Activated T-helper 9 cell treated with anti-CD3 and anti-CD28 coated beads, Interleukin-2, amount 50 U/mL, for 16 hours (primary cell): ENCODE measurements at places on chromosomes 7 and 10.

DNA sequence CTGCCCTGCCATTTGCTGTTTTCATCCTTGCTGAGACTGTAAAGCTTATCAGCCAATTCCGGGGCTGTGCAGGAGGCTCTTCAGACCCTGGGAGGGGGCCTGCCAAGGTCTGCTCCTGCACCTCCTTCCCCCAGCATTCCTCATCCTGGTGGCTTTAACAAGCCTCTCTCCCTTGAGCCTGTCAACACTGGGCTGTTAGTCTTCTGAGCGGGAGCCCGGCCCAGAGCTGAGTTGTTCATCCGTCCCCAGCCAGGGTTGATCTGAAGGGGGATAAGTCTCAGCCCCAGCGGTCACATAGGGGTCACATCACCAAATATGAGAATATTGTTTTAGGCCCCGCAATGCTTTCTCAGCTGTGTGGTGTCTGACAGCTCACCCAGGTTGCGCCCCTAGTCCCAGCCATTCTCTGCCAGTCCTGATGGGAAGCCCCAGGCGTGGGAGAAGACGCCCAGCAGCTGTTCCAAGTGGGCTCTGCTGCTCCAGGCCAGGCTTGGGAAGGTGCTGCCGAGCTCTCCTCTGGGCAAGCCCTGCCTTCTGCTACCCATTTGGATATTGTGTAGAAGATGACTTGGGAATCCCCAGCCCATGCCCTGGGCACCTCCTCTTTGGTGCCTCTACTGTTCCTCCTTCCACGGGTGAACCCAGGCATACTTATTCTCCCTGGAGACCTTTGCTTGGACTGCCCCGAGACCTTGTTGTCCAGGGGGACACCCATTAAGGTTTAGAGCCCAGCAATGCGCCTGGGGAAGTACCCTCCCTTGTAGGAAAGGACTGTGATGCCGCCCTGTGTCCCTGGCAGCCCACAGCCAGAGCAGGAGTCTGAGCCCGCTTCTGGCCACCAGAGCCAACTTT is 23.5 kb upstream of the TRIM8 start:
- DNase-seq: no peak

GRCh38 chr10:13743101-13743693 is 156.4 kb downstream of the PRPF18 start:
- no peak for DNase-seq

DNA sequence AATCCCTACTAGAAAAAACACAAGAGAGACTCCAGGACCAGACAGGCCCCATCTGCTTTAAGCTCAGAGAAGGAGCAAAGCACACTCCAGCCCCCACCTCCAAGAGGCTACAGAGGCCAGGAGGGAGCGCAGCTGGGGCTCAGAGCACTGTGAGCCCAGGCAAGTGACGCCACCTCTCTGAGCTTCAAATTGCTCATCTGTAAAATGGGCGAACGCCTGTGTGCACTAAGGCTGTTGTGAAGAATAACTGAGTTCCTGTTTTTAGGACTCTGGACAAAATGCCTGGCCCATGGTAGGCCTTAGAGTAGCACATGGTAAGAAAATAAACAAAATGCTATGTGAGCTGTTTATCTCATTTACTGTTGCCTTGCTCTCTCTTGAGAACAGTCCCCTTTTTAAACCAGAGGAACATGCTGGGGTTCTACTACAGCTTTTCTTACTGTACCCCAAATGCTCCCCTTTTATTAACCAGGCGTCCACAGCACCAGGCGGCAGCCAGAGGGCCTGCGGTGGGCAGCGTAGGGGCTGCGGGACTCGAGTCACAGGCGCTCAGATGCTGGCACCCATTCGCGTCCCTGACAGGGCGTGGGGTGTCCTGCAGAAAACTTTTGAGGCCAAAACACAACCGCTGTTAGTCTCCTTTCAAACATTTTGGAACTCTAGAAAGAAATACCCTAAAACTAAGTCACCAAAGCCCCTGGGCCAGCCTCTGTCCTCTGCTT is 103.8 kb downstream of the TAX1BP1 start:
- DNase-seq: no peak

DNA sequence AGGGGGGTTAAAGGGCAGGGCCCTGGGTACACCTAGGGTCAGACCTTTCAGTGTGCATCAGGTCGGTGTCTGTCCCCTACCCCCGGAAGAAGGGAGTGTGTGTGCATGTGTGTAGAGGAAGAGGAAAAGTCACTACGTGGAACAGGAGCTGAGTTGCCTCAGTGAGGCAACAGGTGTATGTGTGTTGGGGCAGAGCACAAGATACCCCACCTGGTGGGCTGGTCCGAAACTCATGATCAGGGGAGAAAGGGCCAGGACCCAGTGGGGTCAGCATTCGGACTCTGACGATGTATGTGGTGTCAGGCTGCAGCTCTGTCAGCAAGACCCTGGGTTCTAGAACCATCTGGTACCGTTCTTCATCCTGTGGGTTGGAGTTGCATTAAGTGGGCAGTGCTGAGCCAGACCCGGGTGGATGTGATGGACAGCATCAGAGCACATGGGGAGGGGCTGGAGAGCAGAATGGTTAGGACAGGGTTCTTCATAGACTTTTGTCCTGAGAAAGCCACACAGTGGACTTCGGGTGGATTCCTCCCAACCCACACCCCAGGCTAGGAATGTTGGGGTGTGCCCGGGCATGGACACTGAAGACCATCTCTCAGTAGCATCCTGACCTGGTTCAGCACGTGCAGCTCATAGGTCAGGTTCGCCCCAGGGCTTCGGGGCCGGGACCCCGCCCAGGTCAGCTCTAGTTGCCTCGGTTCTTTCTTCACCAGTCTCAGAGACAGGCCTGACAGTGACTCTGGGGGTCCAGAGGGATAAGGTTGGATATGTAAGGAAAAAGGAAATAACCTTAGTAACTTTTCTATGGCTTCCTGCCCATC is 10.7 kb downstream of the EPHA1 start:
- DNase-seq: no peak

DNA sequence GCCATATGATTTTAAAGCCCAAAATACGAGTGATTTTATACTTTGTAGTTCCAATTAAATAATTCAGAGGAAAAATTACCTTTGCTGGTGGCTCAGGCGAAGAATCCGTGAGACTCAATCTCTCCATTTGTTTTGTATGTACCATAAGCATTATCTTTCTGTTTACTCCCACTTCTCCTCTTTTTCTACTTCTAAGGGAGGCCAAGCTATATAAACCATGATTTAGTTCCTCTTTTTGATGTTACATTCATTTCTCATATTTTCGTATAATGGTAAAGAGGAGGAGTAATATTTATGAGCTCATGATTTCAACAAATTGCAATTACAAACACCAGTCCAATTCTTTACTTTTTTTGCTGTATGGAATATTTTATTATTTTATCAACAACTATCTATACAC is 50.6 kb upstream of the TES start:
- no peak for DNase-seq

DNA sequence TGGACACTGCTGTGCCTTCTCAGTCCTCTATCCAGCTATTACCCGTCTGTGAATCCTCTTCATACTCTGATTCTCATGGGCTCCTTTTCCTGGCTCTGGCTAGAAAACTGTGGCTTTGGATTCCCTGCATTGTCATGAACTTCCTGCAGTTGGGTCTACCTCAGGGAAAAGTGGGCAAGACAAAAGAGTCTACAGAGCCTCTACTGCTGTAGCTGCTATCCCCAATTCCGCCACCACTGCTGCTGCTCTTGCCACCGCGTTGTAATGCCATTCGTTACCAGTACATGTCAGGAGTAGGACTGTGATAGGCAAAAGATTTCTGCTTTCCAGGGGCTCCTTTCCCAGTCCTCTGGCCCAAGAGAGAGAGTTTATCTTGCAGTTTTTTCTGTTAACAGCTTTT is 23.9 kb upstream of the PPP1R17 start:
- DNase-seq: no peak

DNA sequence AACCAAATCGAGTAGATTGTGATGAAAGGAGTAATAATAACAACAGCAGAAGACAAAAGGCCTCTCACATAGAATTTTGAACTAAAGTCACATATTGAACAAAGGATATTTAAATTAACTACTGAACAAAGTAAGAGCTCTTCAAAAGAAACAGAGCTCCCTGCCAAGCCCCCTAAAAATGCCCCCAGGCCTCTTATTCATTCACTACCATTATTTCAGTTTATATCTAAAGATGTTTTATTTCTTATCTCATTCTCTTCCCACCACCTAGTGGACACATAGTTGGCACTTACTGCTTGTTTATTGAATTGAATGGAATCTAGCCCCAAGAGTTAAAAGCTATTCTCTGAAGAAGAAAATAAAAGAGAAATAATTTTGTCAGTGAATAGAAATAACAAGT is 37.4 kb downstream of the VCL start:
- no peak for DNase-seq

DNA sequence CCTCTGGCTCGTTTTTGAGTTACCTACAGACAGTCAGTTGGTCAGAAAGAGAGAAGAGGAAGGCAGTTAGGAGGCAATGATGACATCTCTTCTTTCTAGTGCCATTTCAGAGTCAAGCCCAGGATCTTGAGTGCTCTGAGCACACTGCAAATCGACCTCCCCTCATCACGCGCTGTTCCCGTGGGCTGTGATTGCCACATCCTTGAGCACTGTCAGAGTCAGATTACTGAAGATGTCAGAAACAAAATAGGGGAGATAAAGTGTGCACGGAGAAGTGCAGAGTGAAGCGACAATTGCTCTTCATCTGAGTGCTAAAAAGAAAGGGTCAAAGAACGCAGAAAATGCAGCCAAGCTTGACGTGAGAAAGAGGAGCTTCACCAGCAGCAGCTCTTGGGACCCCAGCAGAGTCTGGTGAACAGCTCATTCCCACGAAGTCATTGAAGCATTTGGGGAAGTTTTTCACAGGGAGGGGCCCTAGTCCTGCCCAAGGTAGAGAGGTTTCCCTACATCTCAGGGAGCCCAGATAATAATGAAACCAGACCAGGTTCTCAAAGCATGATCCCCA is 661.7 kb upstream of the AUTS2 start:
- no peak for DNase-seq

DNA sequence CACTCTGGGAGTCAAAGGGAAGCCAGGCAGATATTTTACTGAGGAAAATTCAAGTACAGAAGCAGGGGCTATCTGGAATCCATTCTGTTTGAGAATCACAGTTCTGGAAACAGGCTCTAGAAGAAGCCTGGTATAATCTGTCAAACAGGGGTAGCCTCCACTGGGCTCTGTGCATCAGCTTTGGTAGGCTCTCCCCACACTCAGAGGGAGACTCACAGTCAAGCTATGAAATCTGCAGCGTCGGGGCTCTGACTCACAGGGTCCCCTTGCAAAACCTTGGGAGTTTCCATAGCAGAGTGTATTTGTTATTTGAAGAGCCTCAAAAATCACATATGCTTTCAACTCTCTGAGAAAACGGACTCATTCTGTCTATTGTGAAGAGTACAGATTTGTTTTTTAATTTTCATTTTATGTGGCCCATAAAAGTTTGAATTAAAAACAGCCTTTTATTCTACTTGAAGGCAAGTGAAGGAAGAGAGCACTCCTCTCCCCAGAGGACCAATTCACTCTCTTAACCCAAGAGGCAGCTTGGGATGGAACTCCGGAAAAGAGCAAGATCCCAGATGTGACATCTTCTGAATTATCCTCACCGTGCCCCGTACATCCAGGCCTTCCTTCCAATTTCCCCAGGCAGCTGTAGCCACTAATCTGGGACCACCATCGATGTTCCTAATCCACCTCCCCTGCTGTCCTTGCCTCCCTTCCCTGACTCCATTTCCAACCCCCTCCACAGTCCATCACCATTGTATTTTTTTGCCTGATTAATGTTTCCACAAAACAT is 590.9 kb upstream of the MGMT start:
- DNase-seq: no peak

- DNase-seq: peak; percentile 31
These were observed 157.2 kb upstream of the ZNF92 start for GRCh38 chr7:65216469-65216868.

DNA sequence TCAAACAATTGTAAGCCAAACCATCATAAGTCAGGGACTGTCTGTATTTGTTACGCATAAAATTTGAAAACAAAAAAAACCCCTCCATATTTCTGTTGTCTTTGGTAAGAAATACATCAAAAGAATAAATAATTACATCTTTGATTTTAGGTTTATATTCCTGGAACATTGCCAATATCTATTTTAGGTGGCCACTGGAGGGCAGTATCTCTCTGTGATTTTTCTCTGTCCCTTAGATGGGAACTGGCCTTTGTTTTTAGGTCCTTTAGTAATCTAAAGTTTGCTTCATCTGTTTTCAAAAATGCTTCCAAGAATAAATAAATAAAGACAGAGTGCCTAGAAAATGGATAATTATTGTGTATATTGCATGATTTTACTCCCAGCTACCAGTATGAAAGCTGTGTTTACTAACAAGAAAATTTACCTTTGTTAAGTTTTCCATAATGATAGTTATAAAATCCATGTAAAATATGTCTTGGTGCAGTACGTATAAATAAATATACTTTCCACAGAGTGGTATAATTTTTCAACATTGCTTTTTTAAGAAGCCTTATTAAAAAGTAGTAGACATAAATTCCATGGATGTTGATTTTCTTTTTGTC is 64.2 kb downstream of the PHYHIPL start:
- DNase-seq: no peak

DNA sequence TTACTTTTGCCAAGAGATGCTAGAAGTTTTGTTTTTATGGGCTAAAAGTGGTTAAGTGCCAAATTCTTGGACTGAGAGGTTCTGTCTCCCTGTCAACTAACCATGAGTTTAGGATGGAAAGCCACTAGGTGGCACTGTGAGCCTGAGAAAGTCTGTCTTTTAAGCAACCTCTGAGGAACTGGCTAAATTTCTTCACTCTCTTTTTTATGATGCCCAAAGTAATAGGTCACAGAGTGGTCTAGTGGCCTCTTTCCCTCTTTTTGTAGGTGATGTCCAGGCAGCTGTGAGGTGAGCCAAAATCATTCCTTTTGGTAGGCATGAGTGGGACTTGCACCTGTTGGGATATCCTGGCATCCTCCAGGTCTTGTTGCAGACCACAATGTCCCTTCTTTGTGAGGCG is 56.8 kb downstream of the SND1 start:
- peak; percentile 34 for DNase-seq

DNA sequence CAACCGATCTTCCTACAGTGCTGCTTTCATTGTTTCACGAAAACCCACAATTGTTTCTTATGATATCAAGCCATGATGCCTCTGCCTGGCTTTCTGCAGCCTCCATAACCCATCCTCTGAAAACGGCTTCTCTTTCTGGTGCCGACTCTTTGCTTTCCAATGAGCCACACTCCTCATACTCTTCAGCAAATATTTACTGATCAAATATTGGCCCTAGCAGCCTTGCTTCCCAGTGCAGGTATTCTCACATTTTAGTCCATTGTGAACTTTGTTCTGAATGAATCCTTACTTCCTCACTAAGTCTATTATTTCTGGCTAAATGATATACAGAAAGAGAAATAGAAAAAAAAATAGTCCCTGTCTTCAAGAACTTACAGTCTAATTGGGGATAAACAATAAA is 35.5 kb downstream of the LAMB1 start:
- DNase-seq: no peak

DNA sequence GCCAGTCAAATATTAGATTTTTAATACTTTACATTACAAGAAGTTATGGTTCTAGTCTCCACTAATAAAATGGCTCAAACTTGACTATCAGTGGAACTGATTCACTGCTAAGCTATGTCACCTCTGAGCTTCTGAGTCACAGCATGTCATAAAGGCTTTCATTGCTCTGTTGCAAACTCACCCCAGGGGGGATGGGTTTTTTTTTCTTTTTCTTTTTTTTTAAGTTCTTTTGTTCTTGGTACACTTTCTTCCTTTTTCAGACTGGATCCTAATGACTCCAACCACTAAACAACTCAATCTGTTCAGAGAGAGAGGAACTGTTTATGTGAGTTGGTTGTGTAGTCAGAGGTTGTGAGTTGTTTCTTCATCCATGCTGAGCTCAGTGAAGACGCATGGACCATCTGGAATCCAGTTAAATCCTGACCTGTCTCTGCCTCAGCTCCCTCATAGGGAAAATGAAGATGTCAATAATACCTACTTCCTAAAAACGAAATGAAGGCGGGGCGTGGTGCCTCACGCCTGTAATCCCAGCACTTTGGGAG is 11.0 kb downstream of the MYOF start:
- no peak for DNase-seq
